Left forelimb (tissue), 1 donor: ENCODE measurements at places on chromosomes 5 and 9.

- no peak for DNase-seq
Observed at GRCh38 chr9:34884747-34885189, 73.3 kb upstream of the PHF24 start.

DNA sequence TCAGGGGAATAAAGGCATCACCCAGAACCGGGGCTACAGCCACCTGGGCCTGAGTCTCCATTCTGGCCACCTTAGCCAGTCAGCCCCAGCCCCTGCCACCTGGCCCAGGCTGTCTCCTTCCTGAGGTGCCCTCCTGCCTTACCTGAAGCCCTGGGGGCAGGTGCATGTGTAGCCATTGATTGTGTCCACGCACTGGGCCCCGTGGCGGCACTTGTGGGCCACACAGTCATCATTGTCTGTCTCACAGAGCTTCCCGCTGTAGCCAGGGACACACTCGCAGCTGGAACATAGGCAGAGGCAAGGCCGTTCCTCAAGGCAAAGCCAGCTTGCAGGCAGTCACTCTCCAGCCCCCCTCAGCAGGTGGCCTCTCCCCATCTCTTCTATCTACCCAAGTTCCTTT lies 107.7 kb upstream of the PANK3 start:
- DNase-seq: no peak

DNA sequence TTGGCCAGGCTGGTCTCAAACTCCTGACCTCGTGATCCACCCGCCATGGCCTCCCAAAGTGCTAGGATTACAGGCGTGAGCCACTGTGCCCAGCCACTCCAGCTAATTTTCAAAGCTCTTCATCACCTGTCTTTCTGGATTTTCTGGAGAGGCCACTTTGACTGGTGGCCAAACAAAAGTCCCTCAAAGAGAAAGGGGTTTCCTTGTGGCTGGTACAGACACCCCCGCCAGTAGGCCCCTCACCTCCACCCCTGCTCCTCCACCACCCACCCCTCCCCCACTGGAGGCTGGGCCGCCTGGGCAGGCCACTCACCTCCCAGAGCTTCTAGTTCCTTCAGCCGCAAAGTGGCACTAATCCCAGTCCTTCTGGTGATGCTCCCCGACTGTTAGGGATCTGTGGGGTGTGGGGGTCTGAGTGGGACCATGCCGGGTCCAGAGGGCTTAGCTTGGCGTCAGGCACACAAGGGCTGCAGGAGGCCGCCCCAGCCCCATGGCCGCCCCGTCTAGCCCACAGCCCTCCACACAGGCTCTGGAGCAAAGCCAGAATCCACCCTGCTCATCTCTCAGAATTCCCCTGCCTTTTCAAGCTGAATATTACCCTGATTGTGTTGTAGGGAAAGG lies 182.0 kb upstream of the IER5L start:
- DNase-seq: no peak

DNA sequence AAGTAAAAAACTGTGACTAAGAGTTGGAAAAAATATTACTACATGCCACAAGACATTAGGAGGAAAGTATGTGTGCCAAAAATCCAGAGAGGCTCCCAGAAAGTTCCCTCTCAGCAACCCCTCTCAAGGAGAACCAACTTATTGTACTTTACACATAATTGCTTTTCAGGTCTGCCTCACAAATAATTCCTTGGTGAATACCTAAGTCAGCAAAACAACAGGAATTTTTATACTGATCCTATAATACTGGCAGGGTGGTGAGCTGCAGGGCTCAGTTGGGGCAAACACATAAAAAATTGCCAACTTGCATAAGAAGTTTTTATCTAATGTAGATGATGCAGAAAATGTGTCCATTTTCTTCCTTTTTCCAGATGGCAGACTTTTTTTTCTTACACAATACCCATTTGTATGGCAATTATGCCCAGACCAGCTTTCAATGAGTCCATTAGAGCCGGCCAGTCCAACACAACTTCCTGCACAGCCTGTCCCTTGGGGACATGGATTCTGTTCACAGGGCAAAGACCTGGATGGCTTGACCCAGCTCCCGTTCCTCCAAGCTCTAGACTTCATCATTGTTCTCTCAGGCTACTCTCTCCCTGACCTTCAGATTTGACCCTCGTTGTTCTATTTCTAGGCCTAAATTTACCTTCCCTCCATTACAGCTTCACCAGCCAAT lies 31.3 kb downstream of the MARCHF3 start:
- DNase-seq: no peak

DNA sequence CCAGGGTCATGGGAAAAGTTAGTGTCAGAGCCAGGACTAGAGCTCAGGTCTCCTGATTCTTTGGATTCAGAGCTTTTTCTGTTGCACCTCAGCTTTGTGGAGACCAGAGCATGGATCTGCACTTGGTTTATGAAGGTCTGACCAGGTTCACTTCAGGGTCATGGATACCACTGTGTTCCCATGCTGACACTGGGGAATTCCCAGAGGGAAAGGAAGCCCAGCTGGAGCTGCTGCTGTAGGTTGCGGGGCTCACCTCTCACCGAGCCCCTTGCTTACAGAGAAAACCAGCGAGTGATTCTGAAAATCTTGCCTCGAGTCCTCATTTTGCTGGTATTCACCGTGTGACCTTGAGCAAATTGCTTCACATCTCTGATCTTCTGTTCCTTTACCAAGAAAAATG lies 83.0 kb downstream of the RGS3 start:
- DNase-seq: peak; percentile 17

DNA sequence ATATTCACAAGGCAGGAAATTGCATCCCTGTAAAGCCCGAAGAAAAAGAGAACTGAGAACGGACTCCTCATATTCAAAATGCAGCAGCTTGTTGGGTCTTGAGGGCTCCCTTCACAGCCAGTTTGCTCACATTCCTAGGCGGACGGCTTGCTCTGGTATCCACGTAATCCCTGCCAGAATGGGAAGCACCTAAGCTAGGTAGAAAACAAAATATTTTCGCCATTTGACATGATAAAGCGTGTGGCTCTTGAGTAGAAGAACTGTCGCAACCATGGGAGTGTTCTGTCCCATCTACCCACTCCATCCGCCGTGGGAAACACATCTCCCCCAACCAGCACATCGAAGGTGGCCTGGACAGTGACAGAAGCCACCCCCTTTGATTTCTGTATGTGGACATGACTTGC lies 183.1 kb downstream of the GAS1 start:
- no peak for DNase-seq

DNA sequence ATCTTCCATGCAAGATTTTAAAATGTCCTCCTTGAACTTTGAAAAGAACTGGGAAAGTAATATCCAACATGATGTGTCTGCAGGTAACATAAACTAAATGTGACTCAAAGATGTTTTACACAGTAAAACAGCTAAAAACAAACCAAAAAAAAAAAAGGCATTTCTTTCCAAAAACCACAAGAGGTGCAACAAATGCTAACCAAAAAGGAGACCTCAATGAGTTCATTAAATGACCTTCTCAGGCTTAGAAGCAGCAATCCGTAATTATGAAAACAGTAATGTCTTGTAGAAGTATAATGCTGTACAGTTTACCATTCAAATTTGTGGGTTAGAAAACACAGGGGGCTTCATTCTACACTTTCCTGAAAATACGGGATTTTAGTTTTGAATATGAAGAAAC lies 2.5 kb downstream of the RNF145 start:
- no peak for DNase-seq

GRCh38 chr9:18384066-18384465 lies 89.9 kb upstream of the ADAMTSL1 start:
- DNase-seq: no peak

DNA sequence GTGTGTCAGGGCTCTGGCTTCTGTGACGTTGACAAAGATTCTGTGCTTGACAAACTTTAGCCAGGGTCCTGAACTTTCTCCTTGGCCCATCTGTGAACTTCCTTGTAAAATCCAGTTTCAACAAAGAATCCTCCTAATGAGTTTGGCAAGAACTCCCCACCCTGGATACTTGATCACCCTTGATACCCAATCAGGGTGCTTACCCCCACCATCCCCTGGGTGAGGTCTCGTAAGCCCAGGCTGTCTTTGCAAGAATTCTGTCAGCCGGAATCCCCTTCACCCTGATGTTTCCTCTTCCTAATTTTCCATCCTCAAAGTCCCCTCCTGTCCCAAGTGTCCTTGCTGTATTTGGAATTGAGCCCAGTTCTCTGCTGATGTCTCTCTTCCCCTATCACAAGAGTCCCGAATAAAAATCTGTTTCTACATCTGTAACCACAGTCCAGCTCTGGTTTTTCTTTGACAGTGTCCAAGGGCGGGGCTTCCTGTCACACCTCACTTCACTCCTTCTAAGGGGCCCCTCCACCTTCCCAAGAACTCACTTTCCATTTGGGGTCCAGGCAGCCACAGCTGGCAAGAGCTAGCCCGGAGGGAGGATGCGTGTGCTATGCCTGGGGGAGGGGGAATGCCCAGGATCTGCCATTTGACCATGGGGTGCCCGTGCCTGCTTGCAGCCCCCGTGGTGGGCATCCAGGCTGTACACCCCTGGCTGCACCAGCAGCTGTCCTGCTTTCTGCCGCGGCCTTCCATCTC lies 2.7 kb upstream of the CARD19 start:
- DNase-seq: peak; percentile 59

DNA sequence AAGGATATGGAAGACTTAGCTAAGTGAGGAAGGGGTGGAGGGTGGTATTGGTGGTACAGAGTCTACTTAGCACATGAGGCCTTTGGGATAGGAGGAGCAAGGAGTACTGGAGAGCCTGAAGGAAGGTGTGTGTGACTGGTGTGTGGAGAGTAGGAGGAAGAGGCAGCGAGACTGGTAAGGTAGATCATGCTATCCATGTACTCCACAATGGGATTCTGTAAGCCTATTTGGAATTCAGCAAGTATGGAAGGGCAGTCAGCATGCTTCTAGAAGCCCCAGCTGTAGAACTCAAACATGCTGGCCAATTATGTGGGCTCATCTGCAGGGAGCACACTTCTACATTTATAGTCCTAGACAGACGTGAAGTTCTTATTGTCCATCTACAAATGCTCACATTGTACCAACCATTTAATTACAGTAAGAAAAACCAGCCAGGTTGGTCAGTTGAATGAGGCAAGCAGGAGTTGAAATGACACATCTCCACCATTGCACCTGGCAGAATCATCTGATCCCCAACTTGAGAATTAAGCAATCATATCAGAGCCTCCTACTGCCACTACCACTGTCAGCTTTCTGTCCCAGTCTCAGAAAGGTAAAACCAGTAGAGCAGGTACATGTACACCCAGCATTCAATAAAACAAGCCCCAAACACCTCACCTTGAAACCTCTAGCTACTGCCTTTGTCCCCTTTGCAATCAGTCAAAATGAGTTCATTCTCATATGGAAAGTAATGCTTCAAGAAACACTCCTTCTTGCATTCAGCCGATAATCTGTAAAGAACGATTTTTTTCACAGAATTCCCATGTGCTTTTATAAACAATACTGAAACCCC lies 60.9 kb upstream of the GLRX start:
- no peak for DNase-seq

DNA sequence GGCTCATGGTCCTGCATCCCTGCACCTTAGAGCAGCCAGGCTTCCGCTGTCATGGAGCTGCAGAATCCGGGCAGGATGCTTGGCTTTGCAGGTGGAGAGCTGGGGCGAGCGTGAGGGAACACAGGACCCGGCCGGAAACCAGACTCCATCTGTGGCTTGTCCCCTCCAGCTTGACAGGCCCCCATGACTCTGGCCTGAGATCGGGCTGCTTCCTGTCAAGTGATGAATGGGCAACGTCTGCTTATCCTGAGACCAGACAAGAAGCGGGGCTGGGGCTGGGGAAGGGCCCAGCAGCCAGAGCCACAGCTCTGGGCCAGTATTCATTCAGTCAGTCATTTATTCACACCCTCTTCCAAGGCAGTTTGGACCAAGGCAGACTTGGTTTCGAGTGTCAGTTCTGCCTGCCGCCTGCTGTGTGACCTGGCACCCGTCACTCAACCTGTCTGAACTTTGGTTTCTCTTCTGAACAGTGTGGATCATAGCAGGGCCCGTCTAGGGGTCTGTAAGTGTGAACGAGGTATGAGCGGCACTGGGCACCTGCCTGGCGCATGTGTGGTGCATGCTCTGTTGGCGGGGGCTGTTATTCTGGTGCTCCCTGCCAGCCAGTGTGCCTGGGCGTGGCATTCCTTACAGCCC lies 37.5 kb downstream of the NEK6 start:
- DNase-seq: no peak

DNA sequence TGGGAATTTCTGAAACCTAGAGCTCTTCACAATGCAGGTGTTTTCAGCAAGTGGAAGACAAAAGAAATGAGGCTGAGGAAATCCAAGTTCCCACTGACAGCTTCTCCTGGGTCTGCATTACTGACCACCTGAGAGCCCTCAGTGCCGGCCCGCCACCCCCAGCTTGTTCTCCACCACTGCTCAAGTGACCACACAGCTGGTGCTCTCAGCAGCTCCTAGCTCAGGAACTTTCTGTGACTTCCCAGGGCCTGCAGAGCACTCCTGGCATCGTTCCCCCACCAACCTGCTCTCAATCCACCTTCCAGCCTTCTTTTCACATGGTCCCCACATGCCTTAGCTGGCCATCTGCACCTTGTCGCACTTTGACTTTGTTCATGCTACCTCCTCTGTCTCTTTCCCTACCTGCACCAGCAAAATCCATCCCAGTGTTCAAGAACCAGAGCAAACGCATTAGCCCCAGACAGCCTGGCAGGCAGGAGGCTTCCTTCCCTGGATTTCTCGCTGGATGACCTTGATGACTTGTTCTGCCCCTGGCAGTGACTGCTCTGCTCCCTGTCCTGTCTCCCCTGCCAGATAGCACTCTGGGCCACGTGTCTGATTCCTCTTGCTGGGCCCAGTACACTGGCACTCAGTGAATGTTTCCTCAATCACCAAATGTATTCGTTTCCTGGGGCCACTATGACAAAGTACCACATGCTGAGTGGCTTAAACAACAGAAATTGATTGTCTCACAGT lies 35.1 kb upstream of the NANS start:
- no peak for DNase-seq

DNA sequence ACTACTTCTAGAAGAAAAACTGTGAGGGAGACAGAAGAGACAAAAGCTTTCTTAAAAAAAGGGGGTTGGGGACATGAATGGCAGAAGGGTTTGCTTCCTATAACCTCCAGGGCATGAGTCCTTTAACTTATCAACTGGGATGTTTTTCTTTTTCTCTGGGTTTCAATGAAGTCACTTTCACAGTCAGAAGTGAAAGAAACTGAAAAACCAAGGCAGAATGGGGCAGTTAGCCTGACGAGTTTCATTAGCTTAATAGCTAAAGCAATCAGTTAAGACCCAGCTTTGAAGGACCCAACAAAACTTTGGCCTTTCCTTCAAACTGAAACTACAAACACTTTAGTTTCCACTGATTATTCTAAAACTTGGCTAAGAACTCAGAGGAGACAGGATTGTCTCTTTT lies 4.6 kb upstream of the OR13C8 start:
- DNase-seq: no peak

GRCh38 chr9:115758441-115758840 lies 395.1 kb upstream of the PAPPA start:
- no peak for DNase-seq

DNA sequence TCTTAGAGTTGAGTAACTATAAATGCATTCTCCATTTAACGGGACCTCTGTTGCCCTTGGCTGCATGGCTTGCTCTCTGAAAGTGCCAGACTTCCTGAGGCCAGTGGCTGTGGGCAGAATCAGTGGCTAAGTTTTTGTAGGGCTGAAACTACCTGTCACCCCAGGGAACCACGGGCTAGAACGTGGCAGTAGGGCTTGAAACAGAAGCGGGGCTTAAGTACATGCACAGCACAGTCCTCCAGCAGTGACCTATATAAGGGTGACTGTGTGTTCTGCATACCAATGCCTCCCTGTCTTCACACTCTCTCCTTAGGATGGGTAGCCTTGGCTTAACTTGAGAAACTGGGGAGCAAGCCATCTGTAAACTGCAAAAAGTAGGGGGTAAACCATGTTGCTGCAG lies 43.6 kb upstream of the LRRTM2 start:
- no peak for DNase-seq

- no peak for DNase-seq
Observed at GRCh38 chr5:61486476-61486875, 154.4 kb downstream of the ZSWIM6 start.

GRCh38 chr9:14868772-14869583 lies 41.2 kb downstream of the FREM1 start:
- no peak for DNase-seq
